ENCODE measurements at places on chromosomes 16 and 17. TPM values are rescaled to one million over a fixed set of nuclear protein-coding genes. Genes with fewer than 3 reads are reported as not detected.

DNA sequence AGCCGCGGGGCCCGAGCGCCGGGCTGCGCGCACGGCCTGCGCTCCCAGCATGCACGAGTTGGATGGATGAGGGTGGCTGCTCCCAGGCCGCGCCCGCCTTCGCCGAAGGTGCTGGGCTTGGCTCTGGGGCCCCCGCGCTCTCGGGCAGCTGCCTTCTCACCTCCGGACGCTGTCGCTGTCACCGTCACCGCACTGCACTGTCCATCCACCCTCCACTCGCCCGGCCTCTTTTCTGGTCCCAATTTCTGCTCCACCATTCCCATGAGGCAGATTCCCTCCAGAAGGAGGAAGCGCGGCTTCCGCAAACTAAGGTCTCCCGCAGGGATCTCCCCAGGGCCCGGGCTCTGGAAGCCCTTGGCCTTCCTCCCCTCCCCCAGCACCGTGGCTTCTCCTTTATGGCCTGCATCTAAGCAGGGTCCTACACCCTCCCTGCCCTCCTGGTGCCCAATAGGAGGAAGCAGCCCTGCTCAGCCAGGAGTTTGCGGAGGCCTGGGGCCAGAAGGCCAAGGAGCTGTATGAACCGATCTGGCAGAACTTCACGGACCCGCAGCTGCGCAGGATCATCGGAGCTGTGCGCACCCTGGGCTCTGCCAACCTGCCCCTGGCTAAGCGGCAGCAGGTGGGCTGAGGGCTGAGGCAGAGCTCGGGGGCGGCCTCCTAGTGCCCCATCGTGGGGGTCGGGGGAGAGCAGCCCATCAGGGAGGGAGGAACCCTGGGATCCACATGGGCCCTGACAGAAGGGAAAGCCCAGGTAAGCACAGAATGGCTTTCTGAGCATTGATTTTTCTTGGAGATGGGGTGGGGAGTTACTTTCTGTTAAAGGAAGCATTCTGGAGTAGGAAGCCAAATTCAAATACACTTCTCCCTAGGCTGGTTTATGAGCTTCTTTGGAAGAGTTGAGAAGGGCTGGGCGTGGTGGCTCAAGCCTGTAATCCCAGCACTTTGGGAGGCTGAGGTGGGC is 899 bp downstream of the ACE start:
- DNase-seq, result no peak

GRCh38 chr16:30876867-30877266 is 17.0 kb downstream of the BCL7C start:
- DNase-seq, result no peak

- no peak for DNase-seq
These were observed 156.5 kb upstream of the KCNJ18 start for GRCh38 chr17:21535686-21536375.

DNA sequence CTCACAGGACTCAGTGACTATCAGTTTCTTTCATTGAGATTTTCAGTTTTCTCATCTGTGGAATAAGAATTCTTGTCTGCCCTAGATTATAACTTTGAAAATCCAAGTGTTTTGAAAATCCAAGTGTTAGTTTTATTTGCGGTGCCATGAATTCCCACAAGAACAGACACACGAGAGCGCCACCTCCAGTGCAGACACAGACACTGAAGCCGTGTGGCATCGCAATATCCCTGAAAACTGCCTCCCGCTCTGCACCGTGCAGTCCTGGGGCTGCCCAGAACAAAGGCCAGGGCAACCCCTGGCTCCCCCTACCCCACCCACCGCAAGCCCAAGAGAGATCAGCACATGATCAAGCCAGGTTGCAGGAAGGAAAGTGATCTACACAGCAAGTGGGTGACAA is 229.5 kb upstream of the ASIC2 start:
- DNase-seq, result no peak

- DNase-seq, result no peak
These were observed 121.1 kb upstream of the XYLT1 start for GRCh38 chr16:17591655-17592405.

DNA sequence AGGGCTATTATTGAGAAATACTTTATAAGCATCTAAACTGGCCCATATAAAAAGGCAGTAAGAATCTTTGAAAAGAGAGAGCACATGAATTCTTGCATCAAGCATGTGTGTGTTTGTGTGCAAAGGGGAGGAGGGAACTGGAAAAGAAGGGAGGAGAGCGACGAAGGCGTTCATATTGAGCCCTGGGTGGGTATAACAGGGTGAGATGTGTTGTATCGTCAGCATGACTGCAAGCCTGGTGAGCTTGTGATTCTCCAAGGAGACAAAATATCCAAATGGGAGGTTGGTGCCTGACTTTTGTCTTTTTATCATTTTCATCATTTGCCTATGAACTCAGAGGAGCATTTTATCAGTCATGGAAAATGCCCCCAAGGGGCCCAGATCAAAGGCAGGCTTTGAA is 70.8 kb upstream of the PMFBP1 start:
- DNase-seq, result no peak

- DNase-seq, result no peak
These were observed 24.5 kb downstream of the APPBP2 start for GRCh38 chr17:60501589-60501988.

DNA sequence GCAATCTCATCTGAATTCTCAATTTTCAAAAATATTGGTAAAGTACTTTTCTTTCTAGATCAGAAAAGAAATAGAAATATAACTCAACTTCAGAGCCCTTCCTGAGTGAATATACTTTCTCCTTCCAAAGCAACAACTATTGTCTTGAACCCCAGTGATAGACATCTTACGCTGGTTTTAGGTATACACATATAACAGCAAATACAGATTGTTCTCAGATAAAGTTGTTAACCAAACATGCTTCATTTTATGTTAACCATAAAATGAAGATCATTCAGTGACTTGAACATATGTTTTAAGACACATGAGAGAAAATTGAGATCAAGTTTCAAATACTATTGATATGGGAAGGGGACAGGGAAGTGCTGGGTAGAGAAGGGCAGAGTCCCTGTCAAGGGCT is 53.7 kb upstream of the C17orf78 start:
- DNase-seq, result no peak

DNA sequence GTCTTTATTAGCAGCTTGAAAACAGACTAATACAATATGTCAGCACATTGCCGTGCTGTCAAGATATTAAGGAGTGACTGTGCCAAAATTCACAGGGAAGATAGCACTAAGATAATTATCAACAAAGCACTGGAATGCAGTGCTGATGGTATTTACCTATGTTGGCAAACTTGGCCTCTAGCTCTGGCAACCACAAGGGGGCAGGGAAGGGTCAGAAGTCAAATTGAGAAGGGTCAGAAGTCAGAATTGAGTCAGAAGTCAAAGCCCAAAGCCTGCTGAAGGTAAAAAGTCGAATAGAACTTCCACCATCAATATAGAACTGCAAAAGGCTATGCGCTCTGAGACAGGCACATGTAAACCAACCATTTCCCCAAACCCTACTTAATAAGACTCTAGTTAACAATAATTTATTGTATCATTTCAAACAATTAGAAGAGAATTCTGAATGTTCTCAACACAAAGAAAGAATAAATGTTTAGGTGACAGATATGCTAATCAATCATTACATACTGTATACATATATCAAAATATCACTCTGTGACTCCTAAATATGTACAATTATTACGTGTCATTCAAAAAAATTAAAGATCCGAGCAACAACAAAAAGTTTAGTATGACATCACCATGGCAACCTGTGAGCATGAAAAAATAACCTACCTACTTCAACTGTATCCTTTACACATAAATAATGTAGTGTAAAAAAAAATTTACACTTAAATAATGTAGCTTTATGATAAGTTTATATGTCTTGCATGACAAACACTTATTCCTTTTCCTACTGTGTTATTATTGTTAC is 916.1 kb downstream of the KCNJ2 start:
- peak; percentile 36 for DNase-seq

- no peak for DNase-seq
These were observed 160.3 kb downstream of the NTN1 start for GRCh38 chr17:9181640-9182039.

- no peak for DNase-seq
These were observed 1.2 kb downstream of the AQP8 start for GRCh38 chr16:25217921-25218320.

GRCh38 chr17:69175625-69176456 is 34.1 kb upstream of the ABCA6 start:
- DNase-seq, result no peak

DNA sequence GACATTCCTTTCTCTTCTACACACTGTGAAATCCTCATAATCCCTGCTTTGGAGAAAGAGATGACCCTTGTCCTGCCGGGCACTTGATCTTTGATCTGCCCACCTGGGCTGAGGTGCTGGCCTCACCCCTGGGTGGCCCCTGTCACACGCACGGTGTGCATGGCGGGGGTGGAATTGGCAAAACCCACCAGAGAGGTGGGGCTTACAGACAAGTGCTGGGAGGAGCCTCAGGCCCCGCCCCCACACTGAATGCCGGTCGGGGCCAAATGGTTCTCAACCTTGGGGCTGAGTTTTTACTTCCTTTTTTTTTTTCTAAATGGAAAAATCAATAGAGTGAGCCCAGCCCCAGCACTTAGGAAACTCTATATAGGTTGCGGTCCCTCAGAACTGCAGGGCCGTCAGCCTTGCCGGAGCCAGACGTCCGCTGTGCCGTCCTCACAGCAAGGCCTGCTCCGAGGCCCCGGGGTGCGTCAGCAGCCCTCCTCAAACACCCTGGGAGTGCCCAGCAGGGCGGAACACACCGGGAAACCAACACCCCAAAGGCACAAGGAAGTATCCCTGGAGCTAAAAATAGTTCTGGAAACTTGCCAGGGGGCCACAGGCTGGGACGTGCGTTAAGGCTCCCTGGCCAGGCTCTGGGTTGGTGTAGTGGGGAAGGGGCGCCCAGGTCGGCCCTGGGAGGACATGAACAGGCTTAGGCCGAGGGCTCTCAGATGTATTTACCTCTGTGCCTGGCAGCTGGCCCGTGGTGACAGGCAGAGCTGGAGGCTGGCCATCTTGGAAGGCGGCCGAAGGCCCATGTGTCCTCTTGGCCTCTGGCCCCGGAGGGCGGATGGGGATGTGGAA is 11.0 kb downstream of the GPRC5C start:
- DNase-seq, result no peak

DNA sequence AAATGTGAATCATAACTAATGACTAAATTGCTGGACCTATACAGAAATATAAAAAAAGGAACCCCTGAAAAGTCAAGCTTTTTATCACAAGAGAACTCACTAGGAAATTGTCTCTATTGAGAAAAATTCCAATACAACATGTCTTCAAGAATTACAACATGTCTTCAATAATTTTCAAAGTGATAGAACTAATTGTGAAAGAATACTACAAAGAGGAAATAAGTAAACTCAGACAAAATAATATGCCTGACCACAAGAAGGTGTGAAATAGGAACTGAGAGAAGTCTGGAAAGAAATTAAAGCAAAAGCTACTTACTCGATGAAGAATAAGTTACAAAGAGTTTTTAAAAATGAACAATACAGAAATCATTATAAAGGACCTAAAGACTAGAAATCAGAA is 29.9 kb upstream of the OR1G1 start:
- no peak for DNase-seq

- no peak for DNase-seq
These were observed 8.9 kb downstream of the ALOX15B start for GRCh38 chr17:8047769-8048110.

- DNase-seq, result peak; percentile 68
These were observed 7.5 kb downstream of the SLC16A3 start for GRCh38 chr17:82236142-82236971.

GRCh38 chr16:70695331-70696070 is 9.6 kb upstream of the MTSS2 start:
- no peak for DNase-seq

DNA sequence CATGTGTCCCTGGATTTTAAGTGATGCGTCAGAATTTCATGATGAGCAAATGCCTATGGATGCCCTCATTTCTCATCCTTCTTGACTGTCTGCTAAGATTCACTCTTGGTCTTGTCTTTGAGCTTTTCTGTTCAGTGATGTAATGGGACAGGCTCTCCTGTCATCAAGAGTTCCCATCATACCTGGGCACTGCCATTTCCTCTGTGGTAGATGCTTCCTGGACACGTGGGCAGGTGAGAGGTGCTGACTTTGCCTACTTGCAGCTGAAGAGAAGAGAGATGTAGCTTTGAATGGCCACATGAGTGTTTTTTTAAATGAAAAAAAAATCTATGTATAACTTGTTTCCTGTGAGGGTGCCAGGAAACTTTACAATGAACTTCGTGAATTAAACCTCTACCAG is 557.7 kb downstream of the MAF start:
- no peak for DNase-seq

- DNase-seq, result no peak
These were observed 13.3 kb upstream of the YWHAE start for GRCh38 chr17:1413281-1413791.

Gene NPIPA3
- total RNA-seq, result not detected

Gene C1QTNF8
- 0.30 TPM for total RNA-seq

Gene KCNJ12
- total RNA-seq, result 6.6 TPM

Gene KRT13
- not detected for total RNA-seq

Gene CCDC78
- total RNA-seq, result 7.2 TPM

Gene KRTAP9-8
- total RNA-seq, result not detected

Gene ABI3
- 1.0 TPM for total RNA-seq

Gene TP53TG3C
- total RNA-seq, result not detected

Gene SLC13A2
- not detected for total RNA-seq

Gene NTN1
- 10.1 TPM for total RNA-seq

Gene KRT39
- total RNA-seq, result not detected

Gene GCGR
- total RNA-seq, result not detected

Gene SOX8
- 19.8 TPM for total RNA-seq

Data from neural crest cell (in vitro differentiated cells).